ENCODE measurements at places on chromosomes 13 and 19.

- DNase-seq = no peak
These were observed 630 bp downstream of the COQ8B start for GRCh38 chr19:40716031-40716481.

GRCh38 chr13:32381539-32381938, 46.4 kb downstream of the N4BP2L1 start:
- peak; percentile 15 for DNase-seq

DNA sequence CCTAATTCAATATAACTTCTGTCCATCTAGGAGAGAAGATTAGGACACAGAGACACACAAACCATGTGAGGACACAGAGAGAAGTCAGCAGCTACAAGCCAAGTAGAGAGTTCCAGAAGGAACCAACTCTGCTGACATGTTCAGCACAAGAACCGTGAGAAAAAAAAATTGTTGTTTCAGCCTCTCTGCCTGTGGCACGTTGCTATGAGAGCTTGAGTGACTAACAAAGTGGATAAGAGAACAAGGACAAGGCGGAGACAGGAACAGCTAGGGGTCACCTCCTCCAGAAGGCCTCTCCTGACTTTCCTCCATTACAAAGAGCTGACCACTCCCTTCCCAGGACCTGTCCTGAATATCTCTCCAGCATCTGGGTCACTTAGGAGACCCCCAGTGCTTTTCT, 5.6 kb upstream of the SIGLEC12 start:
- DNase-seq = no peak

- peak; percentile 60 for DNase-seq
These were observed 3.4 kb upstream of the PRAM1 start for GRCh38 chr19:8505680-8506401.

GRCh38 chr13:23797276-23797903, 91.8 kb downstream of the MIPEP start:
- DNase-seq = no peak

GRCh38 chr19:10826846-10827245, 9.2 kb downstream of the TMED1 start:
- peak; percentile 28 for DNase-seq
